ENCODE measurements at places on chromosomes 11 and 22. TPM values are rescaled to one million over a fixed set of nuclear protein-coding genes. Genes with fewer than 3 reads are reported as not detected.

The HRAS gene
- 44.4 TPM for total RNA-seq

The OLFML1 gene
- total RNA-seq = 27.1 TPM

The IL17REL gene
- total RNA-seq = not detected

The NPTXR gene
- total RNA-seq = 1.3 TPM

The TRIM22 gene
- total RNA-seq = 93.1 TPM

The KLHL35 gene
- 3.8 TPM for total RNA-seq
